ENCODE measurements at places on chromosomes 2 and 18.

- no peak for DNase-seq
Measured at GRCh38 chr2:1949265-1949664, 204.9 kb upstream of the PXDN start.

DNA sequence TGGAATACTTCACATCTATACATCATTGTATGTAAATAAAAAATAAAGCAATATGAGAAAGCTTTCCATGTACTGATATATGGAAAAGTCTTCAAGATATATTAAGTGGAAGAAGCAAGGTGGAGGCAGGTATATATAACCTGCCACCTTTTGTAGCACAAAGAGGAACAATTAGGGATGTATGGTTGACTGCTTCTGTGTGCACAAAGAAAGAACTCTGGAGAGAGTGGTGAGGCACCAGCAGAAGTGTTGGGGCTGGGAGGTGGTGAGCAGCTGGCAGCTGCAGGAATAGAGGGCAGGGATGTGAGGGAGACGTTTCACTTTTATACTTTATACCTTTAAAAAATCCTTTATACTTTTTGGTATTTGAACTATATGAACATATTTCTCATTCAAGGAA lies 26.1 kb downstream of the KIF5C start:
- DNase-seq = no peak

- no peak for DNase-seq
Measured at GRCh38 chr2:106195456-106195855, 1.4 kb upstream of the UXS1 start.

- DNase-seq = no peak
Measured at GRCh38 chr2:226325526-226325925, 474.1 kb downstream of the IRS1 start.

GRCh38 chr18:9337873-9338272 lies 3.3 kb downstream of the TWSG1 start:
- DNase-seq = no peak

DNA sequence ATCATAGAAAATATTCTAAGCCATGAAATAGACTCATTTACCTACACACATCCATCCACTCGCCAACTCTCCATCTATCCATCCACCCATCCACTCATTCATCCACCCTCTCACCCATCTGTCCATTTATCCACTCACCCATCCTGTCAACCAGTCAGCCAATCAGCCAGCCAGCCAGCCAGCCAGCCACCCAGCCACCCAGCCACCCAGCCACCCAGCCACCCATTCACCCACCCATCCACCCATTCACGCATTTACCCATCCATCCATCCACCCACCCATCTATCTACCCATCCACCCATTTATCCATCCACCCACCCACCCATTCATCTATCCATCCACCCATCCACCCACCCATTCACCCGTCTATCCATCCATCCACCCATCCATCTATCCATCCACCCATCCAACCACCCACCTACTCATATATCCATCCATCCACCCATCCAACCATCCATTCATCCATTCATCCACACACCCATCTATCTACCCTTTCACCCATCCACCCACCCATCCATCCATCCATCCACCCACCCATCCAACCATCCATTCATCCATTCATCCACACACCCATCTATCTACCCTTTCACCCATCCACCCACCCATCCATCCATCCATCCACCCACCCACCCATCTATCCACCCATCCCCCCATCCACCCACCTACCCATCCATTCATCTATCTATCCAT lies 185.1 kb downstream of the LOXHD1 start:
- DNase-seq = no peak

DNA sequence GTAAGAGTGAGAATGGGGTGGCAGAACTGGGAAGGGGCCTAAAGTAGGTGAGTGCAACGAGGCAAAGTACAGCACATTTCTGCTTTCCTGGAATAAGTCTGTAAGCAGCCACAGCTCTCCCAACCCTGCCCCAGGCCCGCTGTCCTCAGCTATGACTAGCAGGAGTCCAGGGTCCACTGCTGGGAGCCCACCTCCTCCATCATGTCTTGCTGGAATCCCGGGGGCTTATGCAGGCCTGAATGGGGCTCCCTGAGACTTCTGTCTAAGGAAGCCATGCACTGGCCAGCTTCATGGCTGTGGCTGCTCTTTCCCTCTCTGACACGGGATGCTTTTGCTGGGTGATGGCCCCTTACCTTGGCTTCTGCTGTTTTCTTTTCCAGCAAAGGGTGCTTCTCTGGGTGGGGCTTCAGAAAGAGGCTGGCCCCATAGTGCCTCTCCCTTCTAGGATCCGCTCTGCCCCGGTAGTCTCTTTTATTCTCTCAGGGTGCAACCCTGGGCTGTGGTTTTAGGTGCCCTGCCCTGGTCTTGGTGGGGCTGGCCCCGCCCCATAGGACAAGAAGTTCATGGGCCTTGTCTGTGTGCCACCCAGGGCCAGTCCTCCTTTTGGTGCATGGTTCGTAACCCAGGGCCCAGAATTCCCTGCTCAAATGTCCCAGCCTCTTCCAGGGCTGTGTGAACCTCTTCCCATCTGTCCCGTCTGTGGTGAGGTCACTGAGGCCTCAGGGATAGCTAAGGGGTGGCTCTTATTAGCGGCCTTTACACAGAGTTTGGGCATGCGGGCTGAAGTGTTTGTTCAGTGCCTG lies 33.8 kb upstream of the POLE4 start:
- DNase-seq = no peak

GRCh38 chr18:48454261-48454757 lies 45.1 kb upstream of the ZBTB7C start:
- DNase-seq = no peak

DNA sequence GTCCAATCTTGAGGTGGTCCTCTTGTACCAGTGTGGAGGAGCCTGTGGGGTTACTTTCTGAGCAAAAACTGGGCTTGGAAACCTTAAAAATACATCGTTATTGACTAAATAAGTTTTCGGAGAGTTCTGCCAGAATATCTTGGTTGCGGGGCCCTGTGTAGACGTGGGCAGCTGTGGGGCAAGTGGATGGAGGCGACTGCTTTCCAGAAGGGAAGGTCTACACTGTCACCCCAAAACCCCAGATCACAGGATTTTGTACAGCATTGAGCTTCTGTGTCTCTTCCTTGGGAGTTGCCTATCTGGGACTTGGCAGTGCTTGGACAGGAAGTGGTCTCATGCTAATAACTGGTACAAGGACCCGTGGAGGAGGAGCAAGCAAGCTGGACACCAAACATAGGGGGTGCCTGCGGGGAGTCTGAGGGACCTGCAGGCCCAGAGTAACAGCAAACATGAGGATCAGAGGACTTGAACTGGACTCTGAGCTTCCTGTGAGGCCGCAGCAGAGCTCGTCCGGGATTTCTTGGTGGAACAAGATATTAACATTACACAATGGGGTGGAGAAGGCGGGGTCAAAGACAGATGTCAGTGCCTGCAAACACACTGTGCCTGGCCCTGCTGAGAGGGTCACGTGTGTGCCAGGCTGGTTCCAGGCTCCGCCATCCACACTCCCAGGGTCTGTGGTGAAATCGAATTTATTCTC lies 48.0 kb upstream of the CTLA4 start:
- DNase-seq = no peak

GRCh38 chr2:29182920-29183319 lies 67.7 kb downstream of the CLIP4 start:
- DNase-seq = no peak

DNA sequence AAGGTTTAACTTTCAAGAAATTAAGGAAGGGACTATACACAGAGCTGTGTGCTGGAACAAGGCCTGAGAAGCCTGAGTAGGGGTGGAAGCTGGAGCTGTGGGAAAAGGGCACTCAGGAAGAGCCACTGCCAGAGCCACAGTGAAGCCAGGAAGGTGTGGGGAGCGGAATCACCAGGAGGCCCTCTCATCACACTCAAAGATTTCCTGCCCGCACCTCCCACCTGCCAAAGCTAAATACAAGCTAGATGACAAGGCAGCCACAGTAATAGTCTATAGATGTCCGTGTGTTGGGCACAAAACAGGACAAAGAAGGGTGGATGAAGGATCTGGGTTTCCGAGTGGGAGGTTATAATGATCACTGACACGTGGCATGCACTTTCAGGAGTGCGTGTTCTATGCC lies 126.0 kb downstream of the ZNF532 start:
- no peak for DNase-seq

DNA sequence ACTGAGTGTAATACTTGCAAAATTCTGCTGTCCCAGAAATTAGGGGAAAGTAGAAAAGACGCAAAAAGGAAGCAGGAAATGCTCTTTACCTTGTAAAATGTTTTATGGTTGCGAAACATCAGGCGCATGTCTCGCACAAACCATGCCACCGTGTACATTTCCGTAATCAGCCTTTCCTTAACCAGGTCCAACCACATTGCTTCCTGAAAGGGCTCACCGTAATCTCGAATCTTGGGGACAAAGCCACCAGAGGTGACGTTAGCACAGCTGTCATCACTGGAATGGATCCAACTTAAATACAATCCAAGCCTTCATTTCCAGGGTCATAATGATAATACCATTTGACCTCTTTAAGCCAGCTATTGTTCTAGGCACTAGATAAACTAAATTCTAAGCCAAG lies 49.3 kb downstream of the SP110 start:
- no peak for DNase-seq

DNA sequence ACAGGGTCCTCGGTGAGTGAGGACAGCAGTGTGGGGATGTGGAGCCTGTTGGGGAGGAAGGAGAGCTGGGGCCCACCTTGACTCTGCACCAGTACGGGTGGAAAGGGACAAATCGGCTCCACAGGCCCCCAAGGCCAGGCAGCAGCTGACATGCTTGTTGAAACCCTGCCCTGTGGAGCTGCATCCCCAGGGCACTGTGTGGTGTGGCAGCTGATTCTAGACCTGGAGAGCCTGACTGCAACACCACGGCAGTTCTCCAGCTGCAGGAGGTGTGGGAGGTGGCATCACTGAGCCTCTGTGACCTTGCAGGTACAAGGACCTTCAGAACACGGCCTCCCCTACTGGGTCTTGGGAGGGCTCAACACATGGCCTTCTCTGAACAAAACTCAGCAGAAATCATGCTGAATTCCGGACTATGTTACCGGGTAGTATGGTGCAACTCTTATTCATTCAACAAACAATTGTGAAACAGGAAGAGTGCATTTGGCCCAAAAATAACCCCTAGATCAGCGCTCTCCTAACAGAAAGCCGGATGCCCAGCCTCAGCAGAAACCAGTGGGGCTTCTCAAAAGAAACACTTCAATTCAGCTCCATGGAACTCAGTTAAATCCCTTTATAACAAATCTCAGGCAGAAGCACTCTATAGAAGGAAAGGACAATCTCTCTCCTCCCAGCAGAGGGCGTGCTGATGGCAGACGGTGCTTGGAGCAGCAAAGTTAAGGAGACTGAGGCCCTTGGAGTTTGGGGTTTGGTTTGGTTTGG lies 104.4 kb upstream of the SALL3 start:
- peak; percentile 65 for DNase-seq

DNA sequence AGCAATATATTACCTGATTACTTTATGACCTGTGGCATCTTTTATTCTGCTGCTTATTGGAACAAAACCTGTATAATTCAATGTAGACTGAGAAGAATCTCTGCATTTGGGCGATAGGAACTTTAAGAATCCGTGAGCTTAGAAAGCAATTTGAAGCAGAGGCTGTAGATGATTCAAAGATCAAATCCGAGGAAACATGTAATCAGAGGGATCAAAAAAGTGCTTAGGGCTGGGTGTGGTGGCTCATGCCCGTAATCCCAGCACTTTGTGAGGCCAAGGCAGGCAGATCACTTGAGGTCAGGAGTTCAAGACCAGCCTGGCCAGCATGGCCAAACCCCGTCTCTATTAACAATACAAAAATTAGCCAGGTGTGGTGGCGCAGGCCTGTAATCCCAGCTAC lies 198.4 kb downstream of the MTX2 start:
- DNase-seq = no peak

DNA sequence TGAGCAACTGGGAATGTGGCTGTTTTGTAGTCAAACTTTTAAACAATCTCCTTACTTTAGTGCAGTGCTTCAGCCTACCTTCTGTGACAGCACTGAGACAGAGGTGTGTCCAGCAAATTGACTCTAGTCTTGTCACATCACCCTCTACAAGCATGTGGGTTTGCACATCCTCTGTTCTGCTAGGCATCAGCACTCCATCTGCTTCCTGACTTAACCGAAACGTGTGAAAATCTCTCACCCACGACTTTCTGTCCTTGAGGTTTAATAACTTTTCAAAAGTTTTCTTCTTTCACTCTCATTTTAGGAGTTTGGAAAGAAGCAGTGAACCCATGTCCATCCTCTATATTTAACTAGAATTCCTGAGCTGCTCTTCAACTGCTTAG lies 42.6 kb downstream of the TTR start:
- DNase-seq = no peak

- no peak for DNase-seq
Measured at GRCh38 chr2:200257570-200257969, 48.9 kb upstream of the SPATS2L start.

DNA sequence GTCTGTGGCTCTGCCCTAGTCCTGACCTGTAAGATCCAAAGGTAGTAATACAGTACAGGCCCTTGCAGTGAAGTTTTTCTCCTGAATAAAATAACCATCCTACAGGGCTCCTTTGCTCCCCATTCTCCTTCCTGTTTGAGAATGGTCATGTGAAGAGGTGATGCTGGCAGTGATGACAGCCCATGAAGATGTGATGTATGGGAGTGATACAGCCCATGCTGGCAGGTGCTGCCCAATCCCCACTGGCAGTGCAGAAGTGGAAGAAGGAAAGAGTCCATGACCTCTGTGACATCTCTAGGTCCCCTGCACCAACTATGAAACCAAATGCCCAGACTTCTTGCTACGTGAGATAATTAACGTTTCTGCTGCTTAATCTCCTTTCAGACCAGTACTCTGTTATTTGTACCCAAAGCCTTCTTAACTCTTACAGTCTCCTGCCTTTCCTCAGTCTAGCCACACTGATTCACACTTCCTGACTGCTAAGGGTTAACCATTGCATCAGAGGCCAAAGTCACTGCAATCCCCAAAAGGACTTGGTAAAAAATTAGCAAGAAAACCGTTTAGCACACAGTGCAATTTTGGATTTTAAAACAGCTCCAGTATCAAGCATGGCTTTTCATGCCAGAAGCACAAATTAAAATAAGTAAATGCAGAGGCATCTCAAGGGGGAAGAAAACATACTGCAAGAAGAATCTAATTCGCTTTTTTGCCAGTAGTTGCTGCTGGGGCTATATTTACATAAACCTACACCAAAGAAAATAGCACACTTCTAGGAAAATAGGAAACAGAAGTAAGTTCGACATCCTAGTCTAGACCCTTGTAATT lies 98.0 kb downstream of the STK39 start:
- no peak for DNase-seq

DNA sequence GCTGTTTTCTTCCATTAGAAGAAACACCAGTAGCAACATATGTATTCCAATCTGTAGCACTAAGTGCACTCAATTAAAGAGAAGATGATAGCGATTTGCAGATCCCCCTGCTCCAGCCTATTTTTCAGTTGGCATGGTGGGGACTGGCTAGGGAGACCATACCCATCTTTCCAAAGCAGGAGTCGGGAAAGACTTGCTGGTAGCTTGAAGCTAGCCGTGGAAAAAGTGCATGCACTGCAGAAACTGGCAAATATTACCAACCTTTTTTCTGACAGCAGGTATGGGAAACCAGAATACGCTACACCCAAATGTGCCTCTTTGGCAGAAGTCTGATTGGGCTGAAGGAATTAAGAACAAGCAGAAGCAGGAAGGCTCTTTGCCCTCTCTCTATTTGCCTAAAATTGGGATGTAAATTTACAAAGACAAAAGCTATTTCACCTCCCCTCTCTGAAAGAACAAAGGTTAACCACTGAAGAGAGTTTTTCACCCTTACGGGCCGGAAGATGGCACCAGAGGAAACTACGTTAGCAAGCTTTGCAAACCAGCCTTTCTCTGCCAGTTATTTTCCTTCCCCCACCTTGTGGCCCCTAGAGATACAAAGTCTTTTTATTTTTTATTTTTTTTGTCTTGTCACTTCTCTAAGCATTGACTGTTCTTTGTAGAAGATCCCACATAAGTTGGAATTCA lies 273.1 kb downstream of the DLGAP1 start:
- no peak for DNase-seq

GRCh38 chr2:105100046-105100840 lies 62.4 kb downstream of the MRPS9 start:
- no peak for DNase-seq
